ENCODE measurements at places on chromosomes 6 and 20.

- no peak for DNase-seq
These were observed 60.9 kb downstream of the PYGB start for GRCh38 chr20:25308671-25309394.

DNA sequence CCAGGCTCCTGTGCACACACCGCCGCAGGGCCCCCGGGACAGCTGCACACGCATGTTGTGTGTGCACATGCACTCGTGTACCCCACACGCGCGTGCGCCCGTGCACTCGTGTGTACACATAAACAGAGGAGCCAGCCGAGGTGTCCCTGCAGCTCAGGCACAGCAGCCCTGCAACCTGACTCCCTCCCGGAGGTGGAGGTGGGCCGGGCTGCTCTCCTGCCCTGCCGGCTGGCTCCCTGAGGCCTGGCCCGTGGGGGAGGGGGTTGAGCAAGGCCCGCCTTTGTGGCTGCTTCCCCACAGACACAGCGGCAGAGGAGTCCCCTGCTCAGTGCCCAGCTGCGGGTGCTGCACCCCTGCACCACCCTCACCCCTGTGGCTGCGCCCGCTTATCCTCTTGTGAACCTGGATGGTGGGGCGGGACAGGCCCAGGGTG, 624 bp downstream of the RBBP8NL start:
- DNase-seq, result no peak

DNA sequence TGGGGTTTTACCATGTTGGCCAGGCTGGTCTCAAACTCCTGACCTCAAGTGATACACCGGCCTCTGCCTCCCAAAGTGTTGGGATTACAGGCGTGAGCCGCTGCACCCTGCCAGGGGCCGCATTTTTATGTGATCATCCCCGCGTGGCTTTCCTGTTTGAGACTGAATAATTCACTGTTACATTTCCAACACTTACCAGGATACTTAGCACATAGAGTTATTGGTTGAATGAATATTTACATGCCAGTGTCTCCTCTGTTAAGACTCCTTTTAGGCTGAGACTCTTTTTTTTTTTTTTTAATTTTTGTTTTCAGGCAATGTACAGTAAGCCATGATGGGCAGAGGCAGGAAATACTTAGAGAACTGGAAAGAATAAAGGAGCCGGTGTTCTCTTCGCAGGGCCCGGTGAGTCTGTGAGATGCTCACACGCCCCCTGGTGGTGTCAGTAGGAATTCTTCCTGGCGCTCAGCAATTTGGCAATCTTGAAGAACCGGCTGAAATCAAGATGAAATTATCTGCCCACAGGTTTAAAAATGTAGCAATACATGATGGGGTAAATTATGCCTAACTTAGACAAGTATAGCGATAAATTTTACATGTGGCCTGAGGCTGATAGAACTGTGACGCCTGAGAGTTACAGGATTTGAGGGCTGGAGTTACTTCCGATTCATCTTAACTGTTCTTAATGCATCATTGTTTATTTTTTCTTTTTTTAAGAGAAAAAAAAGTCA, 7.6 kb upstream of the RNF114 start:
- DNase-seq, result no peak

GRCh38 chr20:39245685-39246311, 283.7 kb downstream of the DHX35 start:
- DNase-seq, result no peak

- no peak for DNase-seq
These were observed 160.7 kb downstream of the ZFAND3 start for GRCh38 chr6:37980222-37980595.

DNA sequence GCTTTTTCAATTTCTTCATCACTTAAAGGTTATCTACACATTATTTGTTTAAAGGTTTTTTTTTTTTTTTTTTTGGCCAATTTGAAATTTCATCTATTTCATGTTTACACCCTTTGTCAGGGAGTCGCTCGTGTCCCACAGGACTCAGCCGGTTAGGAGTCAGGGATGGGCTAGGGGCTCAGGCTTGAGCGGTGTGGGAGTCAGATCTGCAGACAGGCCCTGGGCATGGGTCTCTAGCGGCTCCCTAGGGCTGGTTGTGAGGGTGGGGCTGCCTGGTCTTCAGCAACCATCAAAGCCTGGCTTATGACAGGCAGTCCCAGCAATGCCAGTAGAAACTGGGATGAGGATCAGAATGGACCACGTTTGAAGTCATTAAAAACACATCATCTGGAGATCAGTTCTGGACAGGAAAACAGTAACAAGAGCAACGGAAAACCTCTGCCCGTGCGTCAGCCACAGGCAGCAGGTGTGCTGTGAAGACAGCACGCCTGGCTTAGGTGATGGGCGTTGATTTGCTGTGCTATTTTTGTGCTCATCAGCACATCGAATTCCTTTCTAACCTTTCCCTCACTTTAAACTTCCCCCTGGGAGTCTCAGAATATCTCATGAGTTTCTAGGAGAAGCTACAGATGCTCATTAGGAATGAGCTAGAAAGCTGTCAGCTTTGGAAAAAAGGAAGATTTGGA, 91.3 kb upstream of the MPC1 start:
- no peak for DNase-seq

GRCh38 chr6:19757036-19757435, 80.1 kb upstream of the ID4 start:
- DNase-seq, result no peak

DNA sequence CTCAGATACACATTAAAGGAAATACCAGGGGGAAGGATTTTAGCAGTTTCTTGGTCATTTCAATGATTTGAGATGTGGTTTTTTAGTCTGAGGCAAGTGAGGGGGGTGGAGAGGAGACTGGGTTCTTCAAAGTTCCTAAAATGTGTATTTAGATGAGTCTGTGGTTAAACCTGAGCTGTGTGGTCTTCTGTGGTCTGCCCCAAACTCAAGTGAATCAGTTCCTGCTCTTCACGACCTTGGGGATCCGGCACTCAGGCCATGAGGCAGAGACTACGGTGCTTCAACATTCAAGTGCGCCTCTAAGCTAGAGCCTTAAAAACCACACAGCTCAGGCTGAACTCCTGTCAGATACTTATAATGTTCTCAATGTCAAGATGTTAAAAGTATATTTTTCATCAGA, 406.7 kb downstream of the LMBRD1 start:
- DNase-seq, result no peak

- no peak for DNase-seq
These were observed 515.2 kb upstream of the JARID2 start for GRCh38 chr6:14730654-14731053.

- DNase-seq, result no peak
These were observed 48.7 kb upstream of the SRSF6 start for GRCh38 chr20:43408848-43409576.

- no peak for DNase-seq
These were observed 44.8 kb upstream of the CTAGE9 start for GRCh38 chr6:131755597-131755996.

- DNase-seq, result no peak
These were observed 54.2 kb downstream of the TBC1D7 start for GRCh38 chr6:13273931-13274706.

GRCh38 chr6:31558631-31559500, 11.5 kb downstream of the NFKBIL1 start:
- DNase-seq, result no peak

DNA sequence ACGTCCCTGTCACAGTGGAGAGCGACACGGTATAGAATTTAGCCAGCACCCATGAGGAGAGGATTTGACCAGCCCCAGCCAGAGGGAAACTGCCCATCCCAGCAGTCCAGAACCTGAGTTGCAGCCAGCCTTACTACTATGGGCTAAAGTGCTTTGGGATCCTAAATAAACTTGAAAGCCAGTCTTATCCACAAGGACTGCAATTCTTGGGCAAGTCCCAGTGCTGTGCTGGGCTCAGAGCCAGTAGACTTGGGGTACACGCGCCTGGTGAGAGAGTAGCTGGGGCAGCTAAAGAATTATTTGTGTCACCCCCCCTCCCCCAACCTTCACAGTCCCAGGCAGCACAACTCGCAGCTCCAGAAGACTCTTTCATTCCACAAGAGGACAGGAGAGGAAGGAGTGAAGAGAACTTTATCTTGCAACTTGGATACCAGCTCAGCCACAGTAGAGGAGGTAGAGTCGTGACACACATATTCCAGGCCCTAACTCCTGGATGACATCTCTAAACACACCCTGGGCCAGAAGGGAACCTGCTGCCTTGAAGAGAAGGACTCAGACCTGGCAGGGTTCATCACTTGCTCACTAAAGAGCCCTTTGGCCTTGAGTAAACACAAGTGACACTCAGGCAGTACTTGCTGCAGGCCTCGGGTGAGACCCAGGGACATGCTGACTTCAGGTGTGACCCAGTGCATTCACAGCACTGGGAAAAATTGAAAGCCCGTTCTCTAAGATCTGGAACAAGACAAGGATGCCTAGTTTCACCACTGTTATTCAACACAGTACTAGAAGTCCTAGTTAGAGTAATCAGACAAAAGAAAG, 100.3 kb downstream of the REV3L start:
- DNase-seq, result no peak

DNA sequence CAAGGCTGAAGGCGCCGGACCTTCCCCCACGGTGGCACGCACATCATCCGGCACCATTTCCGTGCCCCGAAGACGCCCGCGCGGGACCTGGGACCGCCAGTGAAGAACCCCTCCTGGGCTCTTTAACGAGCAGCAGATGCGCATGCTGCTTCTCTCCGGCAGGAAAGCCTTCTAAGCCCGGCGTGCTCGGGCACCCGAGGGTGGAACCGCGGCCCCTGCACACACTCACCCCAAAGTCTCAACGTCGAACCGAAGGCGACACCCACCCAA, 240 bp downstream of the FOXQ1 start:
- DNase-seq, result no peak

DNA sequence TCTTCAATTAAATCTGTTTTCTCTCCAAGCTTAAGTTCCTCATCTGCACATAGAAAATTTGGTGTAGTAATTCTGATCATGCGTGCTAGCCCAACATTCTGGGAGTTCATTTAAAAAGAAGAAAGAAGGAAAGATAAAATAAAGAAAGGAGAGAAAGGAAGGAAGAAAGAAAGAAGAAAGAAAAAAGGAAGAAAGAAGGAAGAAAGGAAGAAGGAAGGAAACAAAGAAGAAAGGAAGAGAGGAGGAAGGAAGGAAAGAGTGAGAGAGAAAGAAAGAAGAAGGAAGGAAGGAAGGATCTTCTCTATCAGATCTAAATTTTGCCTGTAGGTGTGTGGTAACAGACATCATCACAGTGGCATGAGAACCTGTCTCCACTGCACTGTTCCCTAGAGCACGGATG, 16.2 kb downstream of the SLPI start:
- DNase-seq, result no peak

DNA sequence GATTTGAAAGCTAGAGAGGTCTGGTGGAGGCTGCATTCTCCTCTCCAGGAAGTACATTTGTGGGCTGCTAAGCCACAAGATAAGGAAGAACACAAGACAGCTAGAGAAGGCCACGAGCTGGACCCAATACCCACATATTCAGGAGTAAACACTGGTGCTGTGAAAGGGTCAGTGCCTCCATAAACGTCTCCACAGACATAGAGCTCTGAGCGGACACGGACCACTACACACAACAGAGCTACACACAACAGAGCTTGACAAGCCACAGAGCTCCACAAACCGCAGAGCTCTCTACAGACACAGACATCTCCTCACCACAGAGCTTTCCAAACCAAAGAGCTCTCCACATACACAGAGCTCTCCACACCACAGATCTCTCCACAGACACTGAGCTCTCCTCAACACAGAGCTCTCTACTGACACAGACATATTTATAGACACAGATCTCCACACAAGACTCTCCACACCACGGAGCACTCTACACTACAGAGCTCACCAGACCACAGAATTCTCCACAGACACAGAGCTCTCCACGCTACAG, 51.9 kb downstream of the ERMARD start:
- no peak for DNase-seq

DNA sequence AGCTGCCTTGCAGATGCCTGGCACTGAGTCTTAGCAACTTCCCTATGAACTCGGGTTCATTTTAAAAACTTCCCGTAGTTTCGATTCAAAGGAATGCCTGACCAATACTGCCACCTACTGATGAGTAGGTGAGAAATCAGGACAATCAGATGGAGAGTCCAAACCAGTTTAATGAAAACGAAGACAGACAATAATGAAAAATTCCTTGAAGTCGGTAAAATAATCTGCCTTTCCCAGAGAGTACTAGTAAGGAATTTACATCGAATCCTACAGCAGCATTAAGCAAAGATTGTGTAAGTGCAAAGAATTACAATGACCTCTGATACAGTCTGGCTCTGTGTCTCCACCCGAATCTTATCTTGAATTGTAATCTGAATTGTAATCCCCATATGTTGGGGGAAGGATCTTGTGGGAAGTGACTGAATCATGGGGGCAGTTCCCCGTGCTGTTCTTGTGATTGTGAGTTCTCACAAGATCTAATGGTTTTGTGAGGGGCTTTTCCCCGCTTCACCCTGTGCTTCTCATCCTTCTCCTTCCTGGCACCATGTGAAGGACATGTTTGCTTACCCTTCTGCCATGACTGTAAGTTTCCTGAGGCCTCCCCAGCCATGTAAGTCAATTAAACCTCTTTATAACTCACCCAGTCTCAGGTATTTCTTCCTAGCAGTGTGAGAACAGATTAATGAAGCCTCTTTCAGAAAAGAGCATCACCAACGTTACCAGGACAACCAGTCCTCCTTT, 134.4 kb downstream of the ARHGAP18 start:
- DNase-seq, result no peak

DNA sequence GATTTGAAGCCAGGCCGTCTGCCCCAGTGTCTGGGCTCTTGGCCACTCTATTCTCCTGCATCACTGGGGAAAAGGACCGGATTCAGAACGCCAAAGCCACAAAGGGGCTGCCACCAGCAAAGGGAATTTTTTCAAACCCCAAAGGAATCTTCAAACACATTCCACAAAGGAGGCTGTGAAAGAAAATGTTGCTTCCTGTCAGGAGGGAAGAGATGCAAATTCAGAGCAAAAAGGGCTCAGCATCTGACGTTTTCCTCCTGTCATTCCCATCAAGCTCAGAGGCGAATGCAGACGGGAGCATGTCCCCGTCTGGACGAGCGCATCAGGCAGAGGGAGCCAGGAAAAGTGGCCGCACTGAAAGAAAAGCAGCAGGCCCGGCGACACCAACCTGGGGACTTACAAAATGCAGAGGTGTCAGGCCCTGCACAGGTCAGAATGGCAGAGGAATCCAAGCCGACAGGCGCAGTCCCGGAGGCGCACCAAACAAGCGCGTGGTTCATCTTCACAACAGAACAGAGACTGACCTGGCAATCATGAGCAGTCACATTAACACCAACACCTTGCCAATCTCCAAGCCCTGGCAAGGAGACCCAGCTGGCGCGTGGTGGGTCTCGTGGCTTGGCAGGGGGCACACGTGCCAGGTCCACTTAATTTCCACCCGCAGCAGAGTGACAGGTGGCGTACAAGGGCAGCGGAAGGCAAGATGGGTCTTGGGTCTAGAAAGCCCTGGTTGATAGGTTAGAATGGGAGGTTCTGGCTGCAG, 62.8 kb downstream of the GRM4 start:
- DNase-seq, result no peak

DNA sequence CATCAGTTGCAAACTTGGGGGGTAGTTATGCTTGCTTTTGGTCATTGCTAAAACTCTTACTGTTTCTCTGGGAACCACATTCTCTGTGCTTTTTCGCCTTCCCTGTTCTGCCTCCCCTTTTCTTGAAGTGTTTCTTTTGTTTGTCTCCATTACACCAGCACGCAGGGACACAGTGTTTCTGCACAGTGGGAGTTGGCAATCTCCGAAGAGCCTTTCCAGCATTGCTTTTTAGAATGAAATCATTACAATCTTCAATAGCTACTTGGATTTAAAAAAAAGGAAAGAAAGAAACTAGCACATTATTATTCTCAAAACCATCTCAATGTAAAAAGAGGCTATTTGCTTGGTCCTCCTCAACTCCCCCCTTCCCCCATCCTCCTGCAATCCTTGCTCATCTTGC, 536.7 kb upstream of the MMS22L start:
- no peak for DNase-seq

GRCh38 chr6:38161754-38162492, 342.4 kb downstream of the ZFAND3 start:
- DNase-seq, result no peak

- DNase-seq, result no peak
These were observed 732 bp downstream of the CYP24A1 start for GRCh38 chr20:54172856-54173652.
